ENCODE measurements at places on chromosomes 6 and 20. TPM values are rescaled to one million over a fixed set of nuclear protein-coding genes. Genes with fewer than 3 reads are reported as not detected.

DNA sequence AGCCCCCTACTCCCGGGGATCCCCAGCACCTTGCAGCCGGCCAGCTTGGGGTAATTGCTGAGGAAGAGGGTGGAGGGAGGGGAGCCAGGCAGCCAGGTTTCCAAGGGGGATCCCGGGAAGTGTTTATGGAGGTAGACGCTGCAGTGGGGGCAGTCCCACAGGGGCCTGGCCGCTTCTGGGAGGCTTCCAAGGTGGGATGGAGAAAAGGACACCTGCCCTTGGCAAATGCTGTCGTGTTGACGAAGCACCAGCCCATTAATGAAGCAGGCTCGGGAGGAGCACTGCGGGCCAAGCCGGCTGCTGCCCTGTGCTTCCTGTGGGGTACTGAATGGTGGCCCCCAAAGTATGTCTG, 82.4 kb downstream of the TMEM242 start:
- DNase-seq = no peak

GRCh38 chr6:14713008-14713960, 532.6 kb upstream of the JARID2 start:
- DNase-seq = peak; percentile 85

The TPBG gene
- total RNA-seq = 15.2 TPM

DNA sequence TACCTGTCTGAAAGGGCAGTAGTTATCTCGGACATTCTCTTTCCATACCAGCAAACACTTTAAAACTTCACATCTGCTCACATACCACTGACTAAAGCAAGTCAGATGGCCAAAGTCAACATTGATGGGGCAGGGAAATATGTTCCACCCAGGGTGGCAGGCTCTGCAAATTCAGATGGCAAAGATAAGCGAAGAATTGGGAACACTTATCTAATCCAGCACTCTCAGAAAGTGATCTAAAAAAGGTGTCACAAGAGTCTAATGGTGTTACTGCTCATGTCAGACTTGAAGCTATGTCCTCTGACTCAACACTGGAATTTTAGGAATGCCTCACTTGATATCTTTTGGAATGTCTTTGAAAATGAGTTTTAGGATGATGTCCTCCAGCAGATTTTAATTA, 1086.2 kb downstream of the KIF16B start:
- DNase-seq = no peak

The LTB gene
- 1.6 TPM for total RNA-seq

- DNase-seq = peak; percentile 69
Observed at GRCh38 chr20:58712151-58712791, 19.7 kb downstream of the NPEPL1 start.

The SIRT5 gene
- total RNA-seq = 8.9 TPM

The MCM9 gene
- total RNA-seq = 10.3 TPM

DNA sequence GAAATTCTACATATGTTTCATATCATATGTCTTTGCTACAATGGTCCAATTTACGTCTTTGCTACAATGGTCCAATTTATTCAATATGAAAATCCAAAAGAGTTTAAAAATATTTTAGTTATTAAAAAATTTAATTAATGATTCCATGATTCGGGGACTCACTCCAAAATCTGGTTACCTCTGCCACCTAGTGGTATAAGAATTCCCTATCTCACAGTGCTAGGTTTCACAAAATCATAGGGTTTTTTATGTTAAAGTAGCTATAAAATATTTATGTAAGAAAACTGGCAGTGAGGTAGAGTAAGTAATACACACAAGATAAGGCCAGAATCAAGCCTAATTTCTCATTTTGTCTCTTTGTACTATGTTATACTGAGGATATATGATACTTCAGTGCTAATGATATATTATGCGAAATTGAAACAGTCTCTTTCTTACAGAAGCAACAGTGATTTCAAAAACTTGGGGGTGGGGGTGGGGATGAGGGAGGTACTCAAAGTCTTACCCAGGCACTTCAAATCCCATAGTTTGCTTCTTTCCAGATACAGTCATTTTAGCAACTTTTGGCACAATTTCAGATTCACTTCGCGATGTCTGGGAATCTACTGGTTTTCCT, 52.3 kb downstream of the HBS1L start:
- no peak for DNase-seq

DNA sequence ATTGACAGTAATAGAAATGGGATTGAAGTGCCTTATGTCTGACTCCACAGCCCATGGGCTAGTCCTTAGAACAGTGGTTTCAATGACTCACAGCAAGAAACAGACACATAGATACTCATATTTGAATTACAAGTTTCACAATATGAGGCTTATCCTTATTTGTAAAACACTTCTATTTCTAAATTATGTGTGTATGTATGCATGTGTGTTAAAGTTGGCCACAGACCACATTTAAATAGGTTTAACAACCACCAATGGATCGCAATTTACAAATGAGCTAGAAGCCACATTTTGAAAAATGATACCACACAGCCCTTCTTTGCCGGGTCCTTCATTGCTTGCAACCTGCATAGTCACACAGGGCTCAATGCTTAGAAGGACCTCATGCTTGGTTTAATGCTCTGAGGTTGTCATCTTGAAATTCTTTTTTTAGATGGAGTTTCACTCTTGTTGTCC, 157.8 kb upstream of the PREP start:
- no peak for DNase-seq

The SIRPB1 gene
- total RNA-seq = 1.9 TPM

The PRELID3B gene
- total RNA-seq = 24.1 TPM

DNA sequence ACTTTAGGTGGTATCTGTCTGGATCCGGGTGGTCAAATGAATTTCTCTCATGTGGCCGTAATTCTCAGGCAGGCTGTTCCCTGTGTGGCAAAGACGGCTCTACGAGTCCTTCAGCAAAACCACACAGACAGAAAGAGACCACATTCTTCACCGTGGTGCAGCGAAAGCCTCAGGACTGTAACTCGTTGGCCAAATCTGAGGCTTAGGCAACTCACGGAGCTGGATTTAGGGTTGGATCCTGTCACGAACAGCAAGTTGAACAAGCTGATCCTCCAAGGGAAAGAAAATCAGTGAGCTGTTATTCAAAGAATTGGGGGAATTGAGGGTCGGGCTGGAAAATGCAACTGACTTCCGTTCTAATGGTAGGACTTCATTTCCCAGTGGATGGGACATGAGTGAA, 167.4 kb downstream of the ZMYND8 start:
- peak; percentile 42 for DNase-seq

Measured in posterior vena cava (tissue), 2 donors.